ENCODE measurements at places on chromosomes 11 and 22.
A peak's percentile ranks its signal among the peaks of the same experiment; 100 is the strongest.

GRCh38 chr22:44213489-44214043 lies 32.8 kb downstream of the PARVG start:
- no peak overlapping the region for H3K4me3 ChIP-seq
- H3K36me3 ChIP-seq: no peaks in the 10 kb centered on the region
- no peak overlapping the region for H3K27ac ChIP-seq
- no peak for DNase-seq
- no peaks in the 10 kb centered on the region for H3K4me1 ChIP-seq

DNA sequence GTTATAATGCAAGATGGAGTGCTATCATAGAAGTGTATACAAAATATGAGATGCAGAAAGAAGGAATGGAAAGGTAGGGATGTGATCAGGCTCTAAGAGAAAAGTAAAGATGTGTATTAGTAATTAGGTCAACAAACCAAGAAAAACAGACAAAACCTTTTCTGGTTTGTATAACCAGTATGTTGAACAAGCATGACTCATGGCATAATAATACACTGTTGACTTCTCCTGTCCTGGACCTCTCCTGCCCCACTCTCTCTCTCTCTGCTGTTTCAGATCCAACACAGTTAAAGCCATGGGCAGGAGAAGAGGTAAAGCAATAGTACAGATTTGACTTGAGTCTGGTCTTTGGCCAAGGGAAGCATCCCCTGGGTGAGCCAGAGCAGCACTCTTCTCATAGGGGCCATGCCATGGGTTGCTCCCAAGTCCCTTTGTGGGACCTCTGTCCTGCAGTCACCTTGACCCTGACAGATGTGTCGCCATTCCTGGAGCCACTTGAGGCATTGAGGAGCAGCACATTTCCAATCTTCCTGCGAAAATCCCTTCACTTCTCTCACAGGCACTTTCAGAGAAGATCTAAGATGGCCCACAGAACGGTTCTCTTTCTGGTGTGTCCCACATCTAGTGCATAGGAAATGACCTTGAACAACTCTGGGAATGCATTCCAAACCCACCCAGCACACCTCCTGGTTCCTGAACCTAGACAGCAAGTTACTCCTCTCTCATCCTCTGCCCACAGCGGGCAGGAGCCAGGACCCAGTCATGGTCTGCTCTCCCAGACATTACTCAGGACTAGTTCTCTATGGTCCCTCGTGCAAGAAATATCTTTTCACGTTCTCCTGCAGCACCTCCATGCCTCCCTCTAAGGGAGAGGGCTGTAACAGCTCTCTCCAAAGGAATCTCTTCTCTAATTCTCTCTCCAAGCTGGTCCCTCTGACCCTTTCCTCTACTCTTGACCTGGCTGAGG lies 58.2 kb upstream of the PRSS23 start:
- H3K4me1 ChIP-seq: peaks cover 9% of the 10 kb centered on the region
- H3K4me3 ChIP-seq: no peak overlapping the region
- H3K36me3 ChIP-seq: no peaks in the 10 kb centered on the region
- DNase-seq: no peak
- no peak overlapping the region for H3K27ac ChIP-seq

DNA sequence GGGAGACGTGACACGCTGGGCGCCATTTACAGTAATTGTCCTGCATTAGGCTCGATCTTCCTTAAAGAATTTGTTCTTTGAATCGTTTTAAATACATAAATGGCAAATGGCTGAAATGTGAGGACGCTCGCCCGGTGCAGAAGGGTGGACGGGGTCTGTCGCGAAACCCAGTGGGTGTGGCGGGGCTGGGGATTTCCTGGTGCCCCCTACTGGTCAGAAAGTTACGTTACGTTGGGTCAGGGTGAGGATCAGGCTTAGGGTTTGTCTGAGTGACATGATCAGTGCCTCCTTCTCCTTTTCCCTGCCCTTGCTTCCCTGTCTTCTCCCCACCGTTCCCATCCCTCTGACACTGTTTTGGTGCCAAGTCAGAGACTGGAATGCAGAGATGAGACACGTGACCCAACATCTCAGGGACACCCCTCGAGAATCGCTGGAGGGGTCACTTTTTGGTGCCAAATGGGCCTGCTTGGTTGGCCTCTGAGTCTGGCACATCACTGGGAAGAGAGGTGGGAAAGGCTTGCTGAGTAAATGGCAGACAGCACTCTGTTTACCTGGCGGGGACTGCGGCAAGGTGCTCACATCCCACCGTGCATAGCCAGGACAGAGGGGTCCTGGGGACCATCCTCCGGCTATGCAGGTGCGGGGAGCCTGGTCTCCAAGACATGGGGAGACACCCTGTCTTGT lies 1107.6 kb downstream of the BRD1 start:
- no peaks in the 10 kb centered on the region for H3K36me3 ChIP-seq
- no peak overlapping the region for H3K4me3 ChIP-seq
- no peak overlapping the region for H3K27ac ChIP-seq
- no peaks in the 10 kb centered on the region for H3K4me1 ChIP-seq
- H3K27me3 ChIP-seq: no peaks in the 10 kb centered on the region

- H3K4me1 ChIP-seq: peaks cover 3% of the 10 kb centered on the region
- H3K36me3 ChIP-seq: peaks cover 59% of the 10 kb centered on the region
- no peak overlapping the region for H3K27ac ChIP-seq
- H3K27me3 ChIP-seq: no peaks in the 10 kb centered on the region
These were observed 5.2 kb downstream of the SMARCB1 start for GRCh38 chr22:23791738-23792645.

DNA sequence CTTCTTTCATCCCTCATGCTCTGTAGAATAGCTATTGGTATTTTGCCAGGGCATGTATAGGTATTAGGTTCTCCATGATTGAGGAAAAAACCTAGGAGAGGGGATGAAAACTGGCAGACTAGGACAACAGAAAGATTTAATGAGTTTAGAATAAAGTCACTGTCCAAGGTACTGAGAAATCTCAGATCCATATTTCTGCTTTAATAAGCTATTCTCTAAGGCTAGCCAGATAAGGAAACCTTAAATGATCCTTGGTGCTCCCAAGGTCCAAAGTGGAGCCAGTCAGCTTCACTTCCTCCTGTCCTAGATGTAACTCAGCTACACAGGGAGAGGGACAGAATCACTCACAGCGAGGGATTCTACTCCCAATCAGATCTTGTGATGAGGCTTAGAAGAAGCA lies 13.7 kb upstream of the CSNK2A3 start:
- H3K27ac ChIP-seq: no peak overlapping the region
- no peaks in the 10 kb centered on the region for H3K36me3 ChIP-seq
- H3K4me1 ChIP-seq: no peaks in the 10 kb centered on the region
- no peak overlapping the region for H3K4me3 ChIP-seq
- H3K27me3 ChIP-seq: peaks cover 5% of the 10 kb centered on the region

DNA sequence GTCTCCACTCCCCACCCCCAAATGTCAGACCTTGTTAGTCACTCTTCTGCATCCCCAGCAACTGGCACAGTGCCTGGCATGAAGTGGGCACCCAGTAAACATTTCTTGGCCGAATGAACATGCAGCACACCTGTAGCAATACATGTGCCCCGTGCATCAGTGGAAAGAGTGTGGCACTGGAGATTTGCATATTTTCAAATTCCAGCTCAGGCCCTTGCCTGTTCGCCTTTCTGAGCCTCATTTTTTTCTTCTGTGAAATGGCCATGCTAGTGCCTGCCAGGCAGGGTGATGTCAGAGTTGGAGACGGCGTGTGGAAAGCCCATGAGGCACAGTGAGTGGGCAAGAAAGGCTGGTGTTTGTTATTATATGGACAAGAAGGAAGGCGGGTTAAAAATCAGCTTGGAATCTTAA lies 38.7 kb downstream of the CD82 start:
- H3K4me3 ChIP-seq: no peak overlapping the region
- no peaks in the 10 kb centered on the region for H3K27me3 ChIP-seq
- DNase-seq: no peak
- no peak overlapping the region for H3K27ac ChIP-seq

DNA sequence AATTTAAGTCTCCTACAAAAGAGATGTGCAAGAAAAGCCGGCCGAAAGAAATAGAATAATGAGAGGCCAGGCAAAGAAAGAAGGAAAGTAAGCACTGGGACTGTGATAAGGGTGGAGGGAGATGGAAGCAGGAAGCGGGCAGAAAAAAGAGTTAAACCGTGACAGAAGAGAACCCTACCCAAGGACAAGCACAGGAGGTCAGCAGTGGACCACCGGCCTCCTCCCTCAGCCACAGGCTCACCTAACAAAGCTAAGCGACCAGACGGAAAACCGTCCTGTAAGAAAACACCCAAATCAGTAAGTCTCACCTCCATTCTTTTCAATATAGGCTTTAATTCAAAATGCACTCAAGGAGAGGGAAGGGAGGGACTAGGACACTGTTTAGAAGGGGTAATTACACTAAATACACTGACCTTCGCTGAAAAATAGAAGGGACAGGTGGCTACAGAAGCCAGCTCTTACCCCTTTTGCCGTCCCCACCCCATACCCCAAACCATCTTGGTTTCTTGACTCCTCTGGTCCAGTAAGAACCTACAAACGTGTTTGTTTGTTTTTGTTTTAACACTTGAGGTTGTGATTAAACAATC lies 1.9 kb downstream of the FAM181B start:
- peaks cover 44% of the 10 kb centered on the region for H3K27me3 ChIP-seq
- no peak for DNase-seq
- H3K36me3 ChIP-seq: no peaks in the 10 kb centered on the region
- no peaks in the 10 kb centered on the region for H3K4me1 ChIP-seq
- no peak overlapping the region for H3K27ac ChIP-seq

DNA sequence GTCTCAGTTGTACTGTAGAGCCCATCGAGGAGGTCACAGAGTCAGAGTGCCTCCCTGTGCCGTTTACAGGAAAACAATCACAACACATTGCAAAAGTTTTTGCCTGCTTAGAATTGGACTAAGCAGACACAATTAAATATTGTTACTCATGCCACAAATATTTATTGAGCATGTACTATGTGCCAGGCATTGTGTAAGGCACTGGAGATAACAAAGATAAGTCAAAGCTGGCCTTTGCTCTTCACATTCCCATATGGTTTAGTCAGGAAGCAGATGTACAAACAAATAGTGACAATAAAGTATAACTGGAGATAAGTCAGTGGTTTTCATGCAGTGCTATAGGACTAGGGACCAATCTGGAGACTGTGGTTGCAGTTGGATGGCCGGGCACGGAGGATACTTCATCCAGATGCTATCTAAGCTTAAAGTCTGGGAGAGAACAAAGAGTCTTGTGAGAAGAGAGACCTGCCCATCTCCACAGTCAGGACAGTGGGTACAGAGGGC lies 550.7 kb downstream of the INSC start:
- peak overlapping the region; percentile 49 for H3K27ac ChIP-seq
- no peak overlapping the region for H3K4me3 ChIP-seq
- peak; percentile 78 for DNase-seq

- H3K36me3 ChIP-seq: peaks cover 53% of the 10 kb centered on the region
- H3K27me3 ChIP-seq: no peaks in the 10 kb centered on the region
- no peak overlapping the region for H3K4me3 ChIP-seq
- no peak overlapping the region for H3K27ac ChIP-seq
These were observed 7.1 kb downstream of the POLR3H start for GRCh38 chr22:41537203-41537602.

DNA sequence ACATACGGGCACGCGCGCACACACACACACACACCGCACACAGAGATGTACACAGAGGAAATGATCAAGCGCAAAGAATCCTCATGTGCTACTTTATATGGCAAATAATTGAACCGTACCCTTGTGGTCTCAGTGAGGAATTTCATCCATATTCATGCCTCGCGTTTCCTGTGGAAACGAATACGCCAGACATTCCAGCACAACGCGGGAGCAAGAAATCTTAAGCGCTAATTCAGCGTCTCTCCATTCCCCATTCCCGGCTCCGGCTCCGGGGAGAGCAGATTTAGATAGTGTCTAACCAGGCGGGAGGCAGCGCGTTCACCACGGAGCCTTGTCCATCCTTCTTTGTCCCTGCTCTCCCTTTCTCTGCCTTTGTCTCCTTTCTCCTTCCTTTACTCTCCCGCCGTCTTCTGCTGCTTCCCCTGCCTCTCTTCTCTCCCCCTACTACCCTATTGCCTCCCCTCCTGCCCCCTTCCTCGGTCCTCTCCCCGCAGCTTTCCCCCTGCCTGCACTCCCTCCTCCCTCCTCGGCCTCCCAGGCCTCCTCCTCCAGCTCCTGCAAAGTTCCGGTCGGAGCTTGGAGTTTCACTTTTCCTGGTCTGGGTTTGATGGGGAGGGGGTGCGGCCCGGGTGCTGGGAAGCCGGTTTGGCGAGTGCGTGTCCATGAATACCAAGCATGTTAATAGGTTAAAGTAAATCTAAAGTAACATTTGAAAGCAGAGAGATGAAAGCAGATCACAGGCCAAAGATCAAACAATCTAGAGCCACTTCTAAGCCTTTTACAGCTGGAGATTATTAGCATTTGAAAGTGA lies 579.3 kb downstream of the BUD13 start:
- H3K36me3 ChIP-seq: no peaks in the 10 kb centered on the region
- H3K27ac ChIP-seq: peak overlapping the region; percentile 74
- DNase-seq: peak; percentile 78
- peaks cover 11% of the 10 kb centered on the region for H3K27me3 ChIP-seq

DNA sequence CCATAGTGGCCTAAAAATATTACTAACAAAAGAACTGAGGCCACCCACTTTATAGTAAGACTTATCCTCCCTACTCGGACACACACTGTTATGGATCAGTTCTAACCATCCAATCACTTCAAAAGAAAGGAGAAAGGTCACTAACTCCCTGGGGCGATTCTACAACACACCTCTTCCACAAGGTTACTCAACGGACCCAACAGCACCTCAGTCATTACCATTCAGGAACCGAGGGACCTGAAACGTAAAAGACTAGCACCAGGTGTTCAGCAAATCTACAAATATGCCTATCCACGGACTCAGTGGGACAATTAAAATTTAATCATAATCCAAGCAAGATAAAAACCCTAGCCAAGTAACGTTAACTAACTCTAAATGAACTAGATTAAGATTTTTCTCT lies 1.6 kb downstream of the HNRNPUL2 start:
- peak overlapping the region; percentile 90 for H3K27ac ChIP-seq
- peak; percentile 49 for DNase-seq
- no peaks in the 10 kb centered on the region for H3K27me3 ChIP-seq

- peaks cover 4% of the 10 kb centered on the region for H3K4me1 ChIP-seq
- H3K4me3 ChIP-seq: no peak overlapping the region
- H3K27ac ChIP-seq: no peak overlapping the region
These were observed 10.0 kb upstream of the TNNT3 start for GRCh38 chr11:1909524-1909923.

GRCh38 chr22:24427500-24428164 lies at the start of gene ADORA2A:
Gene ADORA2A, plus strand, starts transcription at chr22:24427599. Its CDS starts 5,806 bp downstream, at chr22:24433405.
- peaks cover 23% of the 10 kb centered on the region for H3K27me3 ChIP-seq
- H3K27ac ChIP-seq: no peak within 1 kb of the TSS
- H3K36me3 ChIP-seq: no peaks in the 10 kb centered on the region
- no peak for DNase-seq
